ENCODE measurements at places on chromosomes 6 and 20.

DNA sequence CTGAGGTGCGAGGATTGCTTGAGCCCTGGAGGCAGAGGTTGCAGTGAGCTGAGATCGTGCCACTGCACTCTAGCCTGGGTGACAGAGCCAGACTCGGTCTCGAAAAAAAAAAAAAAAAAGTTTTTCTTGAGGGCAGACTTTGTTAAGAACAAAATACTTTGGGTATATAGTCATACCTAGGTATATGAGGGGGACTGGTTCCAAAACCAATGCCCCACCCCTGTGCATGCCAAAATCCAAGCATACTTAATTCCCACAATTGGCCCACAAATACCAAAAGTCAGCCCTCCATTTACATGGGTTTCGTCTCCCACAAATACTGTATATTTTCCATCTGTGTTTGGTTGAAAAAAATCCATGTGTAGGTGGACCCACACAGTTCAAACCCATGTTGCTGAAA lies 119.9 kb downstream of the INSM1 start:
- no peak for DNase-seq

- no peak for DNase-seq
Observed at GRCh38 chr6:13952101-13952500, 27.3 kb downstream of the RNF182 start.

GRCh38 chr20:38962928-38963401 lies 821 bp downstream of the DHX35 start:
- DNase-seq: no peak

DNA sequence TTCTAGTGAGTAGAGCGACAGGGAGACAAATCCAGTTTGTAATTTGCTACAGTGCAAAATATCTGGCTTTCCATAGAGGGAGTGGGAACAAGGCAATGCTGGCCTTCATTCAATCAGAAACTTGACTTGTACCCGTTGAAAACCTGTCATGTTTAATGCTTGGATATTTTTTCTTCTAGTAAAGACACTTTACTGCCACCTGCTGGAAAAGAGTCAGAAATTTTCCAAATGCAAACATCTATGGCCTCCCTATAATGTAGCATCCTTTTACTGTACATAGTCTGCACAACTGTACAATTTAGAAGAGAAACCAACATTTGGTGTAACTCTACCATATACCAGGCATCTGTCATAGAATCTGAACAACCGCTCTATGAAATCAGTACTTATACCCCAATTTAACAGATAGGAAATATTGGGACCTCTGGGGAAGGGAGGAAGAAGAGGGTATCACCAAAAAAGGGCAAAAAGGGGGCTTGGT lies 16.7 kb upstream of the TBC1D20 start:
- DNase-seq: peak; percentile 23

DNA sequence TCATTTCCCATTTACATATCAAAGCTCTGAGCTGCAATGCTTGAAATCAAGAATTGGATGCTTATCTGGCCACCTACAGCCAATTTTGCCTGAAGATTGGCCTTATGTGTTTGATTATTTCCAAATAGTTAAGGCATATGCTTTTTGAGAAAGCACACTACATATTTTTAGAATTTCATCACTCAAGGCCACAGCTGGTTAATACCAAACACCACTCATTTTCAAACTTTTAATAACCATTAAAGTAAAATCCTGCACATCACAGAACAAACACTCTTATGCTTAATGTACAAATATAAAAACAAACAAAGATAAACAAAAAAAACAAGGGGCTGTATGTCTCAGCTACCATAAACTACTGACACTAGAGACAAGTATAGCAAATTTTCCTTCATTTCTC lies 96.9 kb upstream of the HMGCLL1 start:
- no peak for DNase-seq

DNA sequence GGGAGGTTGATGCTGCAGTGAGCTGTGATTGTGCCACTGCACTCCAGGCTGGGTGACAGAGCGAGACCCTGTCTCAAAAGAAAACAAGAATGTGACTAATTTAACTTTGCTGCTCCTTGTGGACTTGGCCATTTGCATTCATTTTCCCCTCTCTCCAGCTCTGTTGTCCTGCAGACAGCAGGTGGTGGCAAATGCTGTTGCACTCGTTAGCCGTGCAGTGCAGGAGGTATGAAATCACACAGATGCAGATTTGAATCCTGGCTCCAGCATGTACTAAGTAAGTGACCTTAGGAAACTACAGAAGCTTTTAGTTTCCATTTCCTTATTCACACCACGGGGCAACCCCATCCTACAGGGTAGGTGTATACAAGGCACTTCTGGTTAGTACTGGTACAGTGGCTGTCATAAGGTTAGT lies 9.6 kb upstream of the BEND3 start:
- no peak for DNase-seq
